ENCODE measurements at places on chromosomes 4 and X.

DNA sequence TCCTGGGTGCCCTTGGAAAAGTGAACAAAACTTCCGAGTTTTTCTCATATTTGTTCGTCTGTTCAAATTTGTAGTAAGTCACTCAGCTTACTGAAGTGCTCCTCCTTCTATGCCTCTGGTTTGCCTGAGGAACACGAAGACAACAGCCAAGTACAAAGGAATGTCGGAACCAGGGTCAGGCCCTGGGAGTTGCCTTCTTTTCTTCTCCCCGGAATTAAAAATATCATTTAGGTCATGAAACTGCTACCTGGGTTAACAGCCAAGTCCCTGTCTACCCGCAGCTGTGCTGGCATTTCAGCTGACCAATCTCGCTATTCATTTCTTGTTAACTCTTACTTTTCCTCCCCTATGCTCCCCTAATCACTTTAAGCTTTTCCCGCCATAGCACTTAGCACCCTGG, 137.6 kb upstream of the TEX13D start:
- no peak for DNase-seq

DNA sequence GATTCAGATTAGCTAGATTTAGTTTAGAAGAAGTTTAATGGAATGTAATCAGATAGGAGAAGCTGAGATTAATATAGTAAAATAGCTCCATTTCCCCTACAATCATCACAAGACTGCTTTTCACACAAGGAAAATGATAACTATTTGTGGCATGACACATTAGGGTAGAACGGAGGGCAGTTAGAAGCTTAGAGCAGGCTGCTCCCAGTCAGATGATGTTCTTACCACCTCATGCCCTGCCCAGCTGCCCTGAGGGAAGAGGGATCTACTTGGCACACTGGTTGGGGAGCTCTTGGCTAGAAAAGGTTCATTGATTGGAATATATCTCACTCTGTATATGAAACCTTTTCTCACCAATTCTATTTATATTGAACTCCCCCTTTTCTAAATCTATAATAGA, 180.7 kb upstream of the IL15 start:
- DNase-seq = no peak

GRCh38 chr4:125594056-125594602, 279.4 kb downstream of the FAT4 start:
- DNase-seq = no peak

DNA sequence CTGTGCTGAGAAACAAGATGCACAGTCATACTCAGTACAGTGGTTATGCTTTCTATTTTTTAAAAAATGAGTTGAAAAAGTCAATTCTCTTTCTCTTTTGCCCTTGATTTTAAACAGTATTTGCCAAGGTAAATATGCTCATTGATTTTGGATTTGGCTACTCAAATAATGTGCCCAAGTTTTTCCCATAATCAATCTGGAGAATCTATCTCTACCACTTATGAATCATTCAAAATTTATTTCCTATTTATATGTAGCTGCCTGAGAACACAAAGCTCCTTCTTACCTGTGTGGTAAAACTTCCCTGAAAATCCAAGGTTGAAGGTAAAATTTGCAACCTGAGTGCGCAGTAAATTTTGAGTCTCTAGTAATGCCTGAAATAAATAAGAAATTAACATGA, 136.5 kb downstream of the NDST4 start:
- DNase-seq = no peak

- DNase-seq = no peak
Observed at GRCh38 chr4:168551211-168551610, 54.4 kb downstream of the PALLD start.

DNA sequence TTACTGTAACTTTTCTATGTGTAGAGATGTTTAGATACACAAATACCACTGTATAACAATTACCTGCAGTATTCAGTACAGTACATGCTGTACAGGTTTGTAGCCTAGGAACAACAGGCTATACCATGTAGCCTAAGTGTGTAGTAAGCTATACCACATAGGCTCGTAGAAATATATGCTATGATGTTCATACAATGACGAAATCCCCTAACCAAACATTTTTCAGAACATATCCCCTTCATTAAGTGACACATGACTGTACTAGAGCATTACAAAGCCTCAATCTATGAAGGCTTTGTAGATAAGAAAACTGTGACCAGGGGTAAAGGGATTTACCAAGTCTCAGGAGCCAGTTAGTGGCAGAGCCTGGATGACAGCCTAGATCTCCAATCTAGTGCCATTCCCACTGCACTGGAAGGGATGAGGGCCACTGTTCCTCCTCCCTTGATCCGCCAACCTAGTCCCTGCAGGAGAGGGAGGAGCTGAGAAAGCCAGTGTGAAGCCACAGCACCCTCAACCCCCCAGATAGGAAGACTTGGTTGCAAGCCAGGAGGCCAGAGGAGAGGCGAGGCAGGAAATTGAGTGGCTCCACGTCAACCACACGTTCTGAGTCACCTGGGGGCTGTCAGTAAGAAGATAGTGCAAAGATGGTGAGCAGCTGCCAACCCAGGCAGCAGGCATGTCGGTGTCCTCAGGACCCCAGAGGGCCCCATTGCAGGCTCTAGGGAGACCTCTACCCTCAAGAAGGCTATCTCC, 227.7 kb downstream of the BCOR start:
- peak; percentile 73 for DNase-seq

DNA sequence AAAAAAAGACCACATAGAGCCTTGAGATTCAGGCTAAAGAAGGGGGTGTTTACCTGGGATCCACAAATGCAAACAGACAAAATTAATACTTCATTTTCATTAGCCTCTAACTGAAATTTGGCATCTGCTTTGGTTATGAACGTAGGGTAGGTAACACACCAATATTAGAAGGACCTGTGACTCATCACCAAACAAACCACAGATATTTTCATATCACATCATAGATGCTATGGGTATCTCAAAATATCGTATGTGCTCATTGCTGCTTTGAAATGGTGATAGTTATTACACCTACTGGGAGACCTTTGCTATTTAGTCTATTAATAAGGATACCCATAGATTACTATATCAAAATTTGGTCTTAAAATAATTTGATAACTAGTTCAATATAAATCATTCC, 180.6 kb upstream of the MAP3K15 start:
- DNase-seq = no peak

GRCh38 chrX:146707781-146708180, 101.8 kb upstream of the CXorf51B start:
- DNase-seq = no peak

DNA sequence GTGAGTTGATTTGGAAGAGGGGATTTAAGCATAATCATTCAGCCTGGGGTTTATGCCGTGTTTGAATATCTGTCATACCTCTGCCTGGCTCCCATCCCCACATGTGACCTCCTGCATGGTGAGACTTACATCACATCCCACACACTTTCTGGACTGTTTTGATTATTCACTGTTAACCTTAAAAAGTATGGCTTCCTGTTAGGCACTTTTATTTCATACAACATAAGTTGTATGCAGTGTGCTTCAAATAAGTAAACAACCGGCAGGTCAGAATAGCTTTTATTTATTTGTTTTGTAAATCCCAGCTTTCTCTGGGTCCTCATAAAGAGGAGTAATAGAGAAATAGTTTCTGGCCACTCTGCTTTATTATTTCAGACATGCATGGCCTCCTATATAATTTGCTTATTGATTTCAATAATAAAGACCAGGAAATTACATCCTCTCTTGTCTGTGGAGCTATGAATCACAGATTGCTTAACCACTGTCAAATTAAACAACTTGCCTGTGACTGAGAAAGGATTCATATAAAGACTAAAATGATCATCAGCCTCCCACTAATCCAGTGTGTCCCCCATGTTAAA, 376.8 kb upstream of the ZFP42 start:
- no peak for DNase-seq

GRCh38 chrX:9738151-9738550, 27.5 kb downstream of the GPR143 start:
- no peak for DNase-seq
